NCI-H345 (cell line): ENCODE measurements at places on chromosomes 4 and X.

DNA sequence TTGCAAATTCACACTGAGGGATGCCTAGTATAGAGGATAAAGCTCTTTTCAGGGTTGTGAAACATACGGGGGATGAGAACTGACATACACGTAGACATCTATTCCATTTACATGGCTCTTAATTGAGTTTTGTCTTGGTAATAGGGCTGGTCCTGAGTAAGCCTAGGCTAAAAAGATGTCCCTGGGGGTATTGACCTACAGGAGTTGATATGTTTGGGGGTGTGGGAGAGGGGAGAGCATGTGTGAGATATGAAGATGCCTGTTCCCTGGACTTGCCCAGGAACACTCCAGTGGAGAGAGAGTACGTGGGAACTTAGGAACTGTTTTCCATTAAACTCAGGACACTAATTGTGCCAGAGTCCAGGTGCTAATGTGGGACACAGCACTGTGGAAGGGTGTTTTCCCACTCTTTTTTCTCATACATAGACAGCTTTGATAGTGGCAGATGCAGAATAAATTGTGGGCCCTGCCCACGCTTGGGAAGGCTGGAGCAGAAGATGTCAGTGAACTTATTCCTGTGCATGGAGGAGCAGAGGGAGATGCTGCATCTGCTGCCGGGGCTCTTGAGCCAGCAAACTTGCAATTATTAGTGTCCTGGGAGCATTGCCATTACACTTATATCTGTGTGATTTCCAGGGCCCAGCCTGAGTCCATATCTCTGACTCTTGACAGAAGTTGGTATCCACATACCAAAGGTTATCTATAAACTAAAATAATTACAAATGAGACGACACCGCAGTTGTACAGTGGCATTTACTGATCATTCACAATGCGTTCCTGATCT lies 20.7 kb downstream of the SYNPO2 start:
- DNase-seq, result no peak

DNA sequence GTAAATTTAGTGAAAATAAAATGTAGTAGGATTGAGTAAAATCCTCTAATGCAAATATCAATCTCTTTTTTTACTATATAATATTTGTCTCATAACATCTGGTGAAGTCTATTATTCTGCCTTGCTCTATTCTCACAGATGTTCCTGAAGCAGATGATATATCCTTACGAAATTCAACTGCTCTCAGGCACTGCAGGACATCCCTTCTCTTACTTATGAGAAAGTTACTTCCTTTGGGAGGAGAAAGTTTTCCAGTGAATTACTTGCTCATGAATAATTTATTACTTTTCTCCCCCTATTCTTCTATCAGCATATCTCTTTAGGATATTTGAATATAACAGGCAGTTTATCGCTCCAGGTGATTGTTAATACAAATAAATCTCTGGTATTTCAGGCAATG lies 75.6 kb upstream of the AGA start:
- DNase-seq, result no peak

GRCh38 chrX:72100051-72100755 lies 31.5 kb downstream of the RTL5 start:
- DNase-seq, result peak; percentile 20

GRCh38 chr4:110164856-110165255 lies 33.6 kb downstream of the ELOVL6 start:
- DNase-seq, result no peak

DNA sequence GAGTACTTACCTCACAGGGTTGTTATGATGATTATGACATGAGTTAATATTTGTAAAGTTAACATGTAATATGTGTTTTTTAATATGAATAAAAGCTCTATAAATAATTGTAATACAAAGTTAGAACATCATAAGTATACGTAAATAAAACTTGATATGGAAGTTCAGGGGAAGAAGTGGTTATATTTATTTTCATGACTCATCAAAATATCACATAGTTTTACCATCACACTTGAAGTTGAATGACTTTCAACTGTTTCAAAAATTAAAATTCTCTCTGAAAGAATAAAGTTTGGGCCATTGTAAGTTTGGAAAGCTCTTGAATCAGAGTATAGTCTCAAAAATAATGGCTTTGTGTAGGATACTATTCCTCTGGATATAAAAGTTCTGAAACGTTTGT lies 8.3 kb downstream of the SH2D1A start:
- DNase-seq, result no peak

- DNase-seq, result no peak
Observed at GRCh38 chr4:169765835-169766234, 8.1 kb upstream of the HPF1 start.

GRCh38 chrX:100263650-100264049 lies 146.4 kb downstream of the PCDH19 start:
- no peak for DNase-seq

DNA sequence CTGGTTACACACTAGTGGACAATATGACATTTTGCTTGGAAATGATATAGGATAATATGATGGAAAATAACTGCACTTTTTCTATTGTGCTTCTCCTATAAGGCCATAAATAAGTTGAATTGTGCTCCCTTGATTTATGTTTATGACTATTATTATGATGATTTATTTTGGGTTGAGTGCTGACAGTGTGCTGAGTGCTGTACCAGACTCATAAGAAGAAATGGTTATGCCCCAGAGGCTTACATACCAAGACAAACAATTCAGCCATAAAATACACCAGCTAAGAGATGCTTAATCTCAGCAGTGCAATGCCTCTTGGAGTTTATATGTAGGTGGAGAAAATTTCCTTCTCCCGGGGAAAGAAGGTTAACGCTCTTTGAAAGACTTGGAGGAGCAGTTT lies 199.8 kb upstream of the NOCT start:
- DNase-seq, result no peak

- DNase-seq, result no peak
Observed at GRCh38 chr4:10741961-10742699, 57.6 kb upstream of the CLNK start.
